ENCODE measurements at places on chromosomes 5 and 9.
A peak's percentile ranks its signal among the peaks of the same experiment; 100 is the strongest.

DNA sequence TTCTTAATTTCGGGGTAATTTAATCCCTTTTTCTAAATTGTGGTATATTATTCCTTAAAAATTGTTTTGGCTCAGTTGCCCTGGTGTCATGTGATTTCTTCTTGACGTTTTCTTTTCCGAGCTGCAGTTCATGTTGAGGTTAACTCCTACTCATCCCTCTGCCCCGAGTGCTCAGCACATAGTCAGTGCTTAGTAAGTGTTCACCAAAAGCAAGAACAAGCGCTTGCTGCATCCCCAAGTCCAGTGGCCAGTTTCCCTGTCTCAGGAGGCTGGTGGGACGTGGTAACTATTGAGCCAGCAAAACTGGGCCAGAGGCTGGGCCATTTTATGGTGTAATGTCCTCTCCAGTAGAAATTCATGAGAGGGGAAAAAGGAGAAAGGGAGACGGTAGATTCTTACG lies 23.3 kb downstream of the TRIO start:
- no peak for ATAC-seq

DNA sequence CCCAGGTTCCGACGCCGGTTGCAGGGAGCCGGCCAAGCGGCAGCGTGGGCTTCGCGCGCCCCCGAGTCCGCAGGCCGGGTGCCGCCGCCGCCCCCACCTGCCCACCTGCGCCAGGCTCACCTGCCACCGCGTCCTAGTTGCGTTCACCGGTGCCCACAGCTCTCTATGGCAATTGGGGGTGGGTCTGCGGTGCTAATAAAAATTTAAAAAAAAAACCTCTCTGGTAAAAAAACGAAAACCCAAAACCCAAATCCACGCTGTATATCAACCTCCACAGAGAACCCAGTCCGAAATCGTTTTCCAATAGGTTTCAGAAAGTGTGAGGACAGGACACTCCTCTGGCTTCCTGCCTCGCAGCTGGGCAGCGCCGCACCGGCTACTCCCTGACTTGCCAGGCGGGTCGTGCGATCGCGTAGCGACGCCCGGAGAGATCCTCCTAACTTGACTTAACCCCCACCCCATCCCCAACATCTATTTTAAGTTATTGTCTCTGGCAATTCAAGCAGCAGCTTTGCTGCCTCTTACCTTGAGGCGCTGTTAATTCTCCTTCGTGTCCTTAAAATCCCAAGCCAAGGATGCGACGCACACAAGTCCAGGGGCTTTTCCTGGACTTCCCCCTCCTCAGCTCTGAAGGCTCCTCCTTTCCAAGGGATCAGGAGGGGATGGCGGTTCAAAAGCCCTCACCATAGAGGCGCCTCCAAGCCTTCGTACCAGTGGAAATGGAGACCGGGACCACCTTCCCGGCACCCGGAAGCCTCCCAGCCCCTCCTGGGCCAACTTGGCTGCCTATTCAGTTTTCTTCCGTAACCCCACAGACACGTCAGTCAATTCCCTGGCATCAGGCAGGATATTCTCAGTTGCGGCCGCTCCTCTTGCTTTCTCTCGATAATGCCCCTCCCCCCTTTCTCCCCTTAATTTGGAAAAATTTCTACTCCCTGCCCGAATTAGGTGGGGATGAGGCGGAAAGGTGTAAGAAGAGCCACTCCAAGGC lies 1639.4 kb upstream of the C9orf72 start:
- no peak for ATAC-seq

DNA sequence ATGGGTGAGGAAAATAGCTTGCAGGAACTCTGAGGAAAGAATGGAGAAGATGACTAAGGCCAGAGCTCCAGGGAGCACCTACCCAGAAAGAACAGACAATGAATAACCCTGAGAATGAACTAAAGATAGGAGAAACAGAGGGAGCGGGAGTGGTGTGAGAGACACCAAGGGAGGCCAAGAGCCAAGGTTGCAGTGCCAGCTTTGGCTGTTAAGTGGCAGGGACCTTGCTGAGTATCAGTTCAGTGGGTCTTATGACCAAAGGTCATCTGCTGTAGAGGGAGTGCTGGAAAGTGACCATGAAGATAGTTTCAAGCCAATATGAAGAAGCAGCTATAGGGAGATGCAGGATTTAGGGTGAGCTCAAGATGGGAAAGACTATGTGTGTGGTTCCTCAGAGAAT lies 16.7 kb downstream of the P4HA2 start:
- ATAC-seq = no peak

DNA sequence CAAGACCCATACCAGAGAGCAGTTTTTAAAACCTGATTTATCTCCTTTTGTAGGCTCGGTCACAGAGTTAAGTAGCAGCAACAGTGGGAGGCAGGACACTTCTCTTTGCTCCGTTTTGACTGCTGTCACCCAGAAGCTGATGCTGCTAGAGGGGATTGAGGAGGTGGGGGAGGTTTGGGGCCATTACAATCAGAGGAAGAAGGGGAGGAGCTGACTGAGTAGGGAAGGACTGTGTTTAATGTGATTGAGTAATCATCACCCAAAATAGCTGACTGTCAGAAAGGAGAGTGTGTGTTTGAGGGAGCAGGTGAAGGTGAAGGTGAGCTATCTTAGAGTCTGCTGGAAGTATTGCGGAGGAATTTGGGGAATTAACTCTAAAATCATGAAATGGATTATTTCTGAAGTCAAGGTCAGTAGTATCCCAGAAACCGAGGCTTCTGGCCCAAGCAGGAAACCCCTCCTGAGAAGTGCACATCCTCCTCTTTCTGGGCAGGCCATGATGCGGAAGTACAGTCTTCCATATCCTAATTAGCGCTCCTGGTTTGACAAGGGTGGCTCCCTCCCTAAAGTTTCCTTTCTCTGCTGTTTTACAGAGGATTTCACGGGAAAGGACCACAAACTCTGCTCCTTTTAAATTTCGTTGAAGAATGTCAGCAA lies 214.9 kb downstream of the PLK2 start:
- ATAC-seq = no peak

- ATAC-seq = peak; percentile 75
These were observed 28.1 kb downstream of the NEK6 start for GRCh38 chr9:124285903-124286291.

- ATAC-seq = peak; percentile 83
These were observed 718 bp upstream of the DENND4C start for GRCh38 chr9:19229595-19230354.

Data from stimulated activated memory B cell treated with anti-CD40 and anti-IgM and Interleukin-4, amounts not matched to agents 10 μg/mL and 1 μg/mL and 100 μg/mL, for 72 hours (primary cell).